ENCODE measurements at places on chromosomes 13 and 19. TPM values are rescaled to one million over a fixed set of nuclear protein-coding genes. Genes with fewer than 3 reads are reported as not detected.

Gene KLK3
- not detected for total RNA-seq

Gene TSKS
- 0.57 TPM for total RNA-seq

Gene KCTD15
- total RNA-seq: 96.9 TPM

Gene DIRAS1
- total RNA-seq: 7.0 TPM

Gene TMEM150B
- total RNA-seq: 3.6 TPM

Gene ZNF580
- 45.8 TPM for total RNA-seq

Gene GIPR
- total RNA-seq: not detected

Gene GPR183
- total RNA-seq: 32.1 TPM

Gene PROSER3
- total RNA-seq: 8.7 TPM

Gene ZNF582
- 4.6 TPM for total RNA-seq

Gene CEACAM1
- 3.1 TPM for total RNA-seq

Gene WDR62
- 0.26 TPM for total RNA-seq

Gene ZSWIM9
- total RNA-seq: 4.0 TPM

Gene MCEMP1
- not detected for total RNA-seq

Gene FSD1
- total RNA-seq: not detected

Gene SPTBN4
- total RNA-seq: 6.4 TPM

Gene PPM1N
- total RNA-seq: 2.2 TPM

Gene MIA
- 2.1 TPM for total RNA-seq

Gene KL
- total RNA-seq: 5.6 TPM

Gene PSG6
- not detected for total RNA-seq

Gene SOX1
- not detected for total RNA-seq

Gene CEACAM20
- not detected for total RNA-seq

Gene OXGR1
- total RNA-seq: 0.78 TPM

Gene TRAPPC6A
- total RNA-seq: 18.9 TPM

Gene PSPN
- 3.7 TPM for total RNA-seq

Gene PSENEN
- total RNA-seq: 27.4 TPM

Gene SMIM17
- not detected for total RNA-seq

Gene WDR87
- total RNA-seq: not detected

Gene TSPAN16
- not detected for total RNA-seq

Gene CDC42EP5
- total RNA-seq: 23.9 TPM

Gene IGFL3
- not detected for total RNA-seq

Gene ZNF737
- total RNA-seq: 8.0 TPM

Gene ZNF66
- 1.6 TPM for total RNA-seq

Gene ADGRE3
- total RNA-seq: 0.50 TPM

Gene SIGLEC11
- 2.9 TPM for total RNA-seq

Gene SOX21
- total RNA-seq: not detected

Gene SLC44A2
- total RNA-seq: 58.7 TPM

Gene CGB3
- not detected for total RNA-seq

Gene NOVA2
- total RNA-seq: 4.6 TPM

Gene RGS9BP
- 3.7 TPM for total RNA-seq

Gene VWA8
- 22.2 TPM for total RNA-seq

Gene S1PR4
- 2.2 TPM for total RNA-seq

Measured in esophagus muscularis mucosa (tissue), 4 donors.